ENCODE measurements at places on chromosomes 7 and 10.

- no peak for DNase-seq
These were observed 47.7 kb upstream of the TRIM8 start for GRCh38 chr10:102596506-102596971.

DNA sequence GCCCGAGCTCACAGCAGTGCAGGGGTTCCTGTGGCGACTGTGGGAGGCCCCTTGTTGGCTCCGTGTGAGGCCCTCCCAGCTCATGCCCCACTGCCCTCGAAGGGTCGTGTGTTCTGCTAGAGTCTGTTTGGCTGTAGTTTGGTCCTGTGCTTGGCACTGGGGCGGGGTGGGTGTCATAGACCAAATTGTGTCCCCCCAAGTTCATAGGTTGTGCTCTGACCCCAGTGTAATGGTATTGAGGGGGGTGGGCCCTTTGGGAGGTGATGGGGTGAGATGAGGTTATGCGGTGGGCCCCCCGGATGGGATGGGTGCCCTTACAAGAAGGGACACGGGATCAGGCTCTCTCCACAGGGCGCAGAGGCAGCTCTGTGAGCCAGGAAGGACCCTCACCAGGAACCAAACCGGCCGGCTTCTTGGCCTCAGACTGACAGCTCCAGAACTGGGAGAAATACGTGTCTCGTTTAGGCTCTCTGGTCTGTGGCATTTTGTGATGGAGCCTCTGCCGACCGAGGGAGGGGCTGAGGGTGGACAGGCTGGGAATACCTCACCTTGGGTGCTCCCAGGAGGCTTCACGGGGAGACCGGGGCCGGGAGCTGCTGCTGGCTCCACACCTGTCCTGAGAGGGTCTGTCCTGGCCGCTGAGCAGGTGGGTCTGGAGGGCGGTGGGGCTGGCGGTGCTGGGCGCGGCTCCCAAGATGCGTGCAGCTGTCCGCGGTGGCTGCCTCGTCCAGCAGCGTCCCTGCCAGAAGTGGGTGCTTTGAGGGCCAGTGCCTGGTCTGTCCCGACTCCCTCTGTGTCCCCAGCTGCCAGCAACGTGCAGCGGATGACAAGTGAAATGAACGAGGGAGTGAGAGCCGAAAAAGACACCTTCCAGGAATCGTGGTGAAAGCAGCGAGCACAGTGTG lies 89.4 kb downstream of the INPP5A start:
- no peak for DNase-seq

- DNase-seq = no peak
These were observed 97.7 kb upstream of the RPA3 start for GRCh38 chr7:7816084-7816483.

- no peak for DNase-seq
These were observed 310.5 kb downstream of the GPAM start for GRCh38 chr10:111873041-111873440.

DNA sequence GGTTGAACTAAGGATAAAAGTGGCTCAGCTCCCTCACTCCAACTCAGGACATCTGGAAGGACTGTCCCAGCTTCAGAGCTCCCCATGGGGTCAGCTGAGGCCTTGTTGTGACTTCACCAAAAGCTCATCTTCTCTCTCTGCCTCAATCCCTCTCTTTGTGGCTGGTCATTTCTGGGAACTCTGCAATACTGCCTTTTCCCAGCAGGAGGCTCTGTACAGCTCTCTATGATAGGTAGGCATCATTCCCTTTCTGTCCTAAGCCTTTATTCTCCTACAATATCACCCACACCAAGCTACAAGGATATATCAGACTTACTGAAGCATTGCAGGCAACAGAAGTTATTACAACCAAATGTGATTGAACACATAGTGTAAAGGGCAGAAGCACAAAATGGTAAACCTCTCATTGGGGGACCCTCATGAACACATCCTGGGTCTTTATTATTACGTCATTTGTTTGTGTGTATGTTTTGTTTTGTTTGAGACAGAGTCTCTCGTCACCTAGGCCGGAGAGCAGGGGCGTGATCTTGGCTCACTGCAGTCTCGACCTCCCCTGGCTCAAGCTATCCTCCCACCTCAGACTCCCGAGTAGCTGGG lies 36.7 kb upstream of the PRPS1L1 start:
- no peak for DNase-seq

- DNase-seq = no peak
These were observed 108.4 kb downstream of the C10orf90 start for GRCh38 chr10:126561921-126562680.

GRCh38 chr7:30630986-30631385 lies 36.3 kb downstream of the GARS1 start:
- no peak for DNase-seq

- no peak for DNase-seq
These were observed 155.5 kb downstream of the BUB3 start for GRCh38 chr10:123309731-123310130.

- no peak for DNase-seq
These were observed 64.4 kb downstream of the RAPGEF5 start for GRCh38 chr7:22292531-22292930.

DNA sequence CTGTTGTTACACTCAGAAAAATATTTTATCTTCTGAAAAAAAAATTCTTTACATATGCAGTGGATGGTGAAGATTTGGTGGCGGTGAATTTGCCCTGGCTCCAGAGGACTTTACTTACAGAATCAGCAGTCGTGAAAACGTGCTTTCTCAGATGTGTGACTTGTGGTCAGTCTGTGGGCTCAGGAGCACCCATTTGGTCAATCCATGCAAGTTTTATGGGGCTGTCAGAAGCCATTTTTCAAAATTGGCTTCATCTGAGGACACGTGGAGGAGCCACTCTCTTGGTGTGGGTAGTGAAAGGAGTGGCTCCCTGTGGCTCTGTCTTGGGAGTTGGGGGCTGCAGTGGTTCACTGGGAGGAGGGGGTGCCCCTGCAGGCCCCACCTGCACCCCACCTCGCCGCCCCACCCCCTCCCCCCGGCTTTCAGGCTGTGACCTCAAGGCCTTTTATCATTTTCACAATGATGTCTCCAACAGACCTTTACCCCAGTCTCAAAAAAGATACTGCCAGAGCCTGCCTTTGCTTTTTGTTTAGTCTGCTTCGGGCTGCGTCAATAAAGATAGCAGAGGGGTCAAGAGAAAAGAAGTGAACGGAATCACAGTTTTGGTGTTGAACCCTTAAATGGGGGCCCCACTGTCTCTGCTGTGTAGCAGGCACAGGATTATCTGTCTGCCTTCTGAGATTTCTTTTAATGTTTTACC lies 137.4 kb downstream of the MGMT start:
- no peak for DNase-seq

GRCh38 chr7:27419581-27420177 lies 177.1 kb downstream of the EVX1 start:
- no peak for DNase-seq

DNA sequence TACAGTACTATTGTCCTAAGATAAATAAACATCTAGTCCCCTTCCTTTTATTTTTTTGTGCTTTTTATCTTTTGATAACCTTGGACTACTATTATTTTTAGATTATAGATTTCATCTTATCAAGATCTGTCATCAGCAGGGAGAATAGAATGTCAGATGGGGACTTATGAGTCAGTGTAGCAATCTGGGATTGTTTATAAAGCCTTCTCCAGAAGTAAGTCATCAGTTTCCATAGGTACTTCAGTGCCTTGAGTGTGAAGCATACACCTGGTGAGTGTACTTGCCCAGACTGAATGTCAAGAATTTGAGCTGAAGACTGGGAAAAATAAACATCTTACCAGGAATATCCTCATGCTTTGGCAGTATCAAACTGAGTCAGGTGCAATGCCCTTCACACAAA lies 2.1 kb downstream of the CASD1 start:
- no peak for DNase-seq

DNA sequence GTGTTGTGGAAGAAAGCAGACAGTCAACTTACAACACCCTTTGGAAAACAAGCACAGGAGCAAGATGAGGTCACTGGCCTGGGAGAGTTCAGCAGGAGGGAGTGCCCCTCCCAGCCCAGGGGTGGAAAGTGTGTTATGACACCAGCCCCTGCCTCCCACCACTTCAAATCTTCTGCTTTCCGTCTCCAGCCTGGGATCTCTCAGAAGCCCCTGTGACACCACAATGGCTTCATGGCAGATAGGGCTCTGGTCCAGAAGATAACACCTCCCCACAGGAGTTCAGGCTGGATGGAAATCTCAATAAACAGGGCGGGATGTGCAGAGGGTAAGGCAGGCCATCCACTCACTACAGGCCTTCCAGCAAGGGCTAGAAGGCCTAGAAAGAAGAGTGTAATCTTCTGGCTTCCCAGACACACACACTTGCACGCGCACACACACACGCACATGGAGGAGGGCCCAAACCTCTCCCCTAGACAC lies 48.7 kb upstream of the ZMIZ1 start:
- DNase-seq = no peak

GRCh38 chr10:49304137-49304536 lies 5.2 kb downstream of the C10orf71 start:
- DNase-seq = no peak

DNA sequence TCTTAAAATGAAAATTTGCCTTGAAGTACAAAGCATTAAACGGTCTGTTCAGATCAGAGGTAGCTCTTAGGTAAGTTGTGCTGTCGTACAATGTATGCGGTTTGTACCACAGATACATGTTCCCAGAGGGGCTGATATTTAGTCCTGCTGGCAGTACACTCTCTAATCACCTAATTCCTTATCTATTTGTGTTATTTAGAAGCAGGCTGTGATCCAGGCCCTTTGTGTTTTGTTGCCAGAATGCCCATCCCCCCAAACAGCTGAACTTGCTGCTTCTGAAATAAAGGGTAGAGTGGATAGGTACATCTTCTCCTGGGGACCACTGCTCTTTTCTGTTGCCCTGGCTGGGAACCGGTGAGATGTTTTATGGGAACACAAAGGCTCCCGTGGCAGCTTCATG lies 84.5 kb downstream of the SND1 start:
- no peak for DNase-seq

- no peak for DNase-seq
These were observed 30.8 kb upstream of the EIF4H start for GRCh38 chr7:74143383-74143782.

GRCh38 chr10:123556049-123556448 lies 110.1 kb upstream of the GPR26 start:
- no peak for DNase-seq

DNA sequence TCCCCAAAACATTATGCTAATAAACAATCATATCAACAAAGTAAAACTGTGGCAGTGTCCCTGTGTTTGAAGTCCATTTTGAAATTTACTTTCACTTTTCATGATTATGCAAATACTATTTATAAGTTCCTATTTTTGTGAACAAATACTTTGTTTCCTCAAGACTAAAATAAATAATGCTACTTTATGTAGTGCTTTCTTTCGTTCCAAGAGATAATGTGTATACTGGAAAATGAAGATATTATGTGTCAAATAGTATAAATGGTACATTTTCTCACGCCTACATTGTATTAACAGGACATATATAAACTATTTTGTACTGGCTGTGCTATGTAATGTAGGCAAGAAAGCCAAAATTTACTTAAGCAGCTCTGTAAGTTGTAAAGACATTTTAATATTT lies 136.3 kb downstream of the MALRD1 start:
- no peak for DNase-seq

GRCh38 chr7:72268796-72269195 lies 143.3 kb downstream of the CALN1 start:
- DNase-seq = no peak

DNA sequence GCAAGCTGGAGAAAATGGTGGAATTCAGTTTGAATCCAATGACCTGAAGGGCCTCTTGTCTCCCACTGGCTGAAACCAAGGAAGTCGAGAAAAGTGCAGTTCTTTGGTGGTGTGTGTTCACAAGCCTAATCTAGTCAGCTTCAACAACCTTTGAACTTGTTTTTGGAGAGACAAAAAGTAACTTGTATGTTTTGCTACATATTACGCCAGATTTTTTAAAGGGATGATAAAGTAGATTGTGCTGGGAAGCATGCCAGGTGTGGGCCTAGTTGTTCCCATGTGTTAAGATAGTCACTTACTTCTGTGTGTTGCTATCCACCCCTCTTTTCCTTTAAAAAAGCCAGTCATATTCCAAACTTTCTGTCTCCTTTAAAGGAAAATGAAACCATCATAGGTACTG lies 79.7 kb upstream of the FAM3C start:
- no peak for DNase-seq

DNA sequence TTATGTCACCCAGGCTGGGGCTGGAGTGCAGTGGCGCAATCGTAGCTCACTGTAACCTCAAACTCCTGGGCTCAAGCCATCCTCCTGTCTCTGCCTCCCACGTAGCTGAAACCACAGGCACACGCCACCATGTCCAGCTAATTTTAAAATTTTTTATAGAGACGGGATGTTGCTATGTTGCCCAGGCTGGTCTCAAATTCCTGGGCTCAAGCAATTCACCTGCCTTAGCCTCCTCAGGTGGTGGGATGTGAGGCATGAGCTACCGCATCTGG lies 123.2 kb upstream of the PARD3 start:
- DNase-seq = no peak

- no peak for DNase-seq
These were observed 1239.7 kb downstream of the GATA3 start for GRCh38 chr10:9294132-9294663.

DNA sequence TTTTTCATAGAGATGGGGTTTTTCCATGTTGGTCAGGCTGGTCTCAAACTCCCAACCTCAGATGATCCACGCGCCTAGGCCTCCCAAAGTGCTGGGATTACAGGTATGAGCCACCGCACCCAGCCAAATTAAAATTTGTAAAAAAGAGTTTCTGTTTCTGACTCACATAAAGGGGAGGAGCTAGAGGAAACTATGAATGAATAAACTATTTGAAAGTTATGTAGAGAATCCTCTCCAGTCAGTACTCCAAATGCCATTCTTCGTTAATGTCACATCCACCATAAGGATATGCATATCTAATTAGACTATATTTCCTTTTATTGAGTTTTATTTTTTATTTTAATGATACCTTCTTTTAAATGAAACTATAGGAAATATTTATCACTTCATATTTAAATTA lies 52.6 kb downstream of the MBL2 start:
- no peak for DNase-seq

- no peak for DNase-seq
These were observed 178.6 kb downstream of the ZNF438 start for GRCh38 chr10:30853066-30853465.

GRCh38 chr7:95758187-95758586 lies 14.2 kb upstream of the DYNC1I1 start:
- DNase-seq = no peak

DNA sequence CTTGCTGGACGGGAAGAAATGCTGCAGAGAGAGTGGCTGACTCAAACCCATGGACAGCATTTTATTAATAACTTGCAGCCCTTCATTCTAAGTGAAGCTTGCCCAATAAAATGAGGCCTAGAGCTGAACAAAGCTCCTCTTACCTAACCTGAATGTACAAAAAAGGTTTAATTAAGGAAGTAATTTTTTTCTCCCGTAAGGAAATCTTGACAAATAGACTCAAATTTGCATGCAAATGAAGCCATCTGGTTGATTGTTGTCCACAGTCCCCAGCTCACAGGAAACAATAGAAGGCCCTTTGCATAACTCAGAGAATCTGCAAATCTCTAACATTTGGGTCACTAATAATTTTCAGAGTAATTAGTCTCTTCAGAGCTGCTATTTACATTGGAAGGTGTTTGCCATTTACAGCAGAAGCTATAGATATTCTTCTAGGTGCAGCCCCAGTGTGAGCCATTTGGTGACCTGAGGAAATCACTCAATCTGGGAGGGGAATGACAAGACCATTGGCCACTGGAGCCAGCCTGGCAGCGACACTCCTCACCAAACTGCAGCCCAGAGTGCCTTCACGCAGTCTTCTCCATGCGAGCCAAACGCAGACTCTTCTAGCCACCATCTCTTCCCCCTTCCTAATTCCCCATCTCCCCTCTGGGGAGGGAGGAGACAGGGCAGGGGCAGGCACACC lies 483.0 kb upstream of the C7orf33 start:
- DNase-seq = no peak

GRCh38 chr10:70481831-70482530 lies 3.4 kb downstream of the PALD1 start:
- DNase-seq = no peak

Measured in stimulated activated CD8-positive, alpha-beta memory T cell treated with anti-CD3 and anti-CD28 coated beads, Interleukin-2, amount 100 ng/mL, for 1 hour (primary cell).